ENCODE measurements at places on chromosomes 6 and 20.

GRCh38 chr20:7210910-7211309, 443.4 kb downstream of the BMP2 start:
- no peak for DNase-seq

DNA sequence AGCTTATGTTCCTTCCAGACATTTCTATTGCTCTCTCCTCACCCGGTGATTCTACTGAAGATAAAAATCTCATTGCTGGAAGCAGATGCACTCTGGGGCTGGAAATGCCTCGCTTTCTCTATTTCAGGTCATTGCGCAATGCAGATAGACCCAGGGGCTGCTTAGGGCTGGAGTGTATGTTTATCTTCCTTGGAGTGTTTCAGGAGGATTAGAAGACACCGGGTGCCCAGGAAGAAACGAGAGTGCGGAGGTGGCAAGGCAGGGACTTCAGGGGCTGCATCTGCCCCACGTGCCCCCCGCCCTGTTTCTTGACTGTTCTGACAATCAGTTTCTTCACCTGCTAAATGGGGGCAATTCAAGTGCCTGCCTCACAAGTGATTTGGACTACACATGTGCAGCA, 45.6 kb upstream of the IYD start:
- no peak for DNase-seq

DNA sequence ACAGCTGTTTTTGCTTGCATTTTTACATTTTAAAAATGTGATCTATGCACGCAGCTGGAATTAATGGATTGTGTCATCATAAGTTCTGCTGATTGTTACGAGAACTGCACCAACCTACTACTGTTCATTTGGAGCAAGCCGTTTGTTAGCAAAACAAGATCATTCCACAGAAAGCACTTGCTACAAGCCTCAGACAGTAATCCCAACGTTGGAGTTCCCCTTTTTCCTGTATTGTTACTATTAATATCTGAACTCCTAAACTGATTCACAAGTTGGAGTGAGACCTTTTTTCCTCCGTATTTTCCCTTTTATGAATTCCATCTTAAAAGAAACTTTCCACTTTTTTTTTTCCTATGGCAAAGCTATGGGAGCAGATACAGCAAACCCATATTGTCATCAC, 3.5 kb downstream of the TENT5A start:
- DNase-seq = no peak

DNA sequence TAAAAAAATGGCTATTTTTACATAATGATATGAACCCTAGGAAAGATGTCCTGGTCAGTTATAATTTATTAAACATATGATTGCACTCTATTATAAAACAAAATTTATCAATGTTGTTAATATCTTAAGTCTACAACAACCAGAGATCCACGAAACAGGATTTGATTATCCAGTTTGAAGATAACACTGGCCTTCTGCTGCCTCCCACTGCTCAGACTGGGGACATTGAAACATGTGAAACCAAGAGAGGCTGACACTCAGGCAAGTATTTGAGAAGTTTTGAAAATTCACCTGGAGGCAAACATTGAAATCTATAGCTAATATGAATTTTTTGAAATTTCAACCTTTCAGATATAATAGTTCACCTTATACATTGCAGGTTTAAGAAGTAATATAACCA, 219.3 kb upstream of the HSF2 start:
- DNase-seq = no peak

GRCh38 chr6:3390698-3391097, 66.2 kb downstream of the SLC22A23 start:
- no peak for DNase-seq

GRCh38 chr6:32166411-32167061, 2.1 kb downstream of the EGFL8 start:
- no peak for DNase-seq

- no peak for DNase-seq
Measured at GRCh38 chr6:9503111-9503761, 911.6 kb downstream of the TFAP2A start.

DNA sequence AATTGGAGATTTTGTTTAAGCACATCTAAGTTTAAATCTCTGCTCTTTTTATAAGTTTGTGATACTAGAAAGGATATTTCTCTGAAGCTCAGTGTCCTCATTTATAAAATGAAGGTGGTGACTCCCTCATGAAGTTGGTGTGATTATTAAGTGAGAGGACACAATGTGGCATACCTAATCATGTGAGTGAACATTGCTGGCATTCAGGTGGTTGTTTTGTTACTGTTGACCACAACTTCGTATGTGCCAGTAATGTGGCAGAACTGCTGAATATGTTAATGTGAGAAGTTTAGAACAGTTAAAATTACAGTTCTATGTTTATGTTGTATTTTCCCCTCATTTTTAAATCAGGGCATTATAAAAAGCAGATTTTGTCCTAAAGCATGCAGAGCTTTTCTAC, 127.2 kb downstream of the STXBP5 start:
- no peak for DNase-seq

DNA sequence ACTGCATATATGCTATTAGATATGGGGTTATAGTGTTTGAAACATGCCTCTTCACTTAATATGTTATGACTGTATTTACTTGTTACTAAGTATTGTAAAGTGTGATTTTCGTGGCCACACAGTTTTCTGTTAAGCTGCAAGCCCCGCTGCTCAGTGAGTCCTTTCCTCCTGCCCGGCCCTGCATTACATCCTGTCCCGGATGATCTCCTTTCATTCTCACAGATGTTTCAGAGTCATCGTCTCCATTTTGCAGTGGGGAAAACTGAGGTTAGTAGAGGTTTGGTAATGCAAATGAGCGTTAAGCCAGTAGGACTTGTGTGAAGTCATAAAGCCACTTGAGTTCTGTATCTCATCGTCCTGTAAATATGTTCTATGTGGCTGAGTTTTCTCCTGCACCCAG, 155.5 kb downstream of the CFAP61 start:
- peak; percentile 1 for DNase-seq

DNA sequence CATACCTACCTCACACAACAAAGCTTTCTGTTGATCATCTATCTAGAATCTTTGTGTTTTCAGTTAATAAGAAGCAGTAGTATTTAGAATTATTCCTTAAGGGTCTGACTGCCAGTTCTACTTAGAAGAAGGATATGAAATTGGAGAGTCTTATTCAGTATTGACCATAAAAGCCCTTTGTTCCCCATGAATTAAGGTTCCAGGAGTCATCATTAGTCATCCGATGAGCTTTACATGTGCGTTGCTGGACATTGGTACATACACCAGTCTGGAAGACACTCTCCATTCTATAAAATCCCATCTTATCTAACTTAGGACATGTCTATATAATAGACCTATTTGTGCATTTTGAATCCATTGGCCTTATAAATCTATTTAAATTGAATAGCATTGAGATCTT, 34.4 kb upstream of the RNF217 start:
- DNase-seq = no peak

- DNase-seq = no peak
Measured at GRCh38 chr20:17661121-17661744, 20.8 kb downstream of the RRBP1 start.

GRCh38 chr20:10667077-10667401, 6.8 kb downstream of the JAG1 start:
- no peak for DNase-seq

DNA sequence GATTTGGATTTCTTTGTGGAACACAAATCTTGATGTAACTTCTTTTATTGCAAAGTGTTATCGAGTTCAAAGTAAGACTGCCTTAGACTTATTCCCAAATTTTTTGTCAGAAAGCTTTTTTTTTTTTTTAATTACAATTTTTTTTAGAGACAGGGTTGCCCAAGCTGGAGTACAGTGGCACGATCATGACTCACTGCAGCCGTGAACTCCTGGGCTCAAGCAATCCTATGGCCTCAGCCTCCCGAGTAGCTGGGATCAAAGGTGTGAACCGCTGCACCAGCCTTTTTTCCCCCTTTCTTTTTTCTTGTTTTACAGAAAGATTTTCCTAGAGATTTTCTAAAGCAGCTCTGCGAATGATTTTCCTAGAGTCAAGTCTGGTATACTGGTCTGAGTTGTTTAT, 2.8 kb downstream of the RIOK1 start:
- no peak for DNase-seq

GRCh38 chr20:47481330-47482216, 20.1 kb upstream of the NCOA3 start:
- DNase-seq = no peak

DNA sequence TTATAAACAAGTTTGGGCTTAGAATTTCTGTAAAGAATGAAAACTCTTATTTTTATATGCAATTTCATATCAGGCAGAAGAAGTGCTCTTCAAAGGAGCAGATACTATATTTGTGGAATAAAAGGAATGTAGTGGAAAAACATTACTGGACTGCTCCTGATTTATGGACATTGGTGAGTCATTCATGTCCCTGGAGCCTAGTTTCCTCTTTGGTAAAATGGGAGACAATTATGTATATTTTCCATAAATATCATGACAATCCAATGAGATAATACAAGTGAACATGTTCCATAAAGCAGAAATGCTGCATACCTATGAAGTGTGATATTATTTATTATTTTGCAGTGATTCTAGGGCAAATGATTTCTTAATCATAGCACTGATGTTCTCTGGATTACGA, 445.8 kb upstream of the CITED2 start:
- DNase-seq = no peak

DNA sequence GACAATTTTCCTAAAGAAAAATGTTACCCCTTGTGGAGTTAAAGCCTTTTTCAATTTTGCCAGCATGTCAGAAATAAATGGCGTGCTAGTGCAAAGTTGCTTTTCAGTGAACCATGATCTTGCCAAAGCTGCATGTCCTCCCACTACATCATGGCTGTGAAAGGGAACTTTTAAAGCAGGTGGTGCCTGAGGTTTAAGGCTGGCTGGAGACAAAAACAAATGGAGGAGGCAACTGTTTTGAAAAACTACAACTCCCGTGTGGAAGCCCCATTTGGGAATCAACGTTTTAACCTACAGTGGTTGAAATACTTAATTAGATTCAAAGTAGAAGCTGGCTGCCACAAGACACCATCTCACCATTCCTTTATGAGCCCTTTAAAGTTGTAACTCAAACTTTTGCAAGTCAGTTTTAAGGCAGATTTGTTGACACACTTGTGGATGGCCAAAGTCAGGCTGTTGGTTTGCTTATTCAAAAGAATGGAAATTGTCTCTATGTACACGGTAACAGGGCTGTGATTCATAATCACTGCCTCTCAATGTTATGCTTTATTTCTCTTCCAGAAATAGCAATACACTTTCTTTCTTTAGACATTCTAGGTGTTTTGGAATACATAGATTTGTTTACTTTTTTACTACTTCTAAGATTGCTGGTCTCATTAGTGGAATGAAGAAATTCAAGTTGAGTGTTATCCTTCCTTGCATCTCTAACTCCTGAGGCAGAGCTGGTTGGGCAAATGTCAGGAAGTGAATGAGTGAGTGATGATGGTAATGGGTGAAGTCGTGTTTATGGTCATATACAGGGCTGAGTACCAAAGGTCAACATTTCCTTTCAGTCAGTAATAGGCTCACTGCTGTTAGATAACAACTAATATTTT, 196.4 kb upstream of the GMDS start:
- DNase-seq = no peak

- no peak for DNase-seq
Measured at GRCh38 chr6:154408891-154409500, 52.4 kb upstream of the IPCEF1 start.

GRCh38 chr6:66897576-66897975, 1190.5 kb upstream of the EYS start:
- DNase-seq = no peak

DNA sequence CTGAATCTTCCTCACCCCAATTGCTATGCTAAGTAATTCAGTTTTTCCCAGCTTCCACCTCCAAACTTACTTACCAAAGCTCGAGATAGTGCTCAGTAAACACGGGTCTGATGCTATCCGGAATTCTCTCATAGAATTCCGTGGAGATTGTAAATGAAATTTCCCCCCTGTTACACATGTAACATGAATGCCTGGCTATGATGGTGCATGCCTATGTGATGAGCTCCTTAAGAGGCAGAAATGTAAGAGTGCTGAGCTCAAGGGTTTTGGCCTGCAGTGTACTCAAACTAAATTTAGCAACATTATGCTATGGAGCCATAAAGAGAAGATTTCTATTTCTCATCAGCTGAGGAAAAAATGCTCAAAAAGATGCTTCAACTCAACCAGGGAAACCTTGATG, 133.4 kb upstream of the FUT9 start:
- no peak for DNase-seq
